Fibroblast of villous mesenchyme (primary cell): ENCODE measurements at places on chromosomes 4 and X.

GRCh38 chr4:79575709-79576428 lies 167.8 kb upstream of the GK2 start:
- DNase-seq = peak; percentile 19

DNA sequence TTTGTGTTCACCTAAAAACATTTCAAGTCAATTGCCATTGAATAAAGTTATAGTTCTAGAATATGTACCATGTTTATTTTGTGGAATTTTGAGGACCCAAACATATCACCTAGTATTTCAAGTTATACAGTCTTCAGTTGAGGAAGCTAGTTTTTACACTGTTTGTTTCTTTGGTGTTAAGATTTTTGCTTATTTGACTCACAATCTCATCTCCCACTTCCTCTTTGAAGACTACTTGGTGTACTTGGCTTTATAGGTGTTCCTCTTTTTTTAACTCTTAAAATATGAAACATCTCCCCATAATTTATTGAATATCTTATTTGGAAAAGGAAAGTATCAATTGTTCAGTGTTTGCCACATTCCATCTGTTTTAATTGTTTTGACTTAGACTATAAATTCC lies 675.4 kb downstream of the RAPGEF2 start:
- DNase-seq = no peak

- peak; percentile 1 for DNase-seq
Observed at GRCh38 chr4:6419452-6420028, 52.9 kb downstream of the PPP2R2C start.

DNA sequence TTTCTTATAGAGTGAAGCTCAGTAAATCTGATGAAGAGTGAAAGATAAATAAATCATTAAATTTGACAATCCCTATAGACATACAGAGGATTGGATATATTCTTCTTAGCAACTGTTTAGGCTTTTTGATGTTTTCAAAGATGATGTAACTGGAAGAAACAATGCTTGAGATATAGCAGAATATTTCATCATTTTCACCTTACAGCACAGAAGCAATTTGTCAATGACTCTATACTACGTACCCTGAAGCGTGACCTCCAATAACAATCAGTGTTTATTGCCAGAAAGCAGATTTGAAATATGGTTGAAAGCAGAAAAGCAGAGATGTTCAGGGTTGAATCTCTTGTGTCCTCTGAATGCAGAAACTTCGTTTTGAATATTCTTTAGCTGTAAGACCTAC lies 228.4 kb downstream of the DTHD1 start:
- DNase-seq = no peak

- no peak for DNase-seq
Observed at GRCh38 chrX:40057405-40057804, 40.4 kb downstream of the BCOR start.

DNA sequence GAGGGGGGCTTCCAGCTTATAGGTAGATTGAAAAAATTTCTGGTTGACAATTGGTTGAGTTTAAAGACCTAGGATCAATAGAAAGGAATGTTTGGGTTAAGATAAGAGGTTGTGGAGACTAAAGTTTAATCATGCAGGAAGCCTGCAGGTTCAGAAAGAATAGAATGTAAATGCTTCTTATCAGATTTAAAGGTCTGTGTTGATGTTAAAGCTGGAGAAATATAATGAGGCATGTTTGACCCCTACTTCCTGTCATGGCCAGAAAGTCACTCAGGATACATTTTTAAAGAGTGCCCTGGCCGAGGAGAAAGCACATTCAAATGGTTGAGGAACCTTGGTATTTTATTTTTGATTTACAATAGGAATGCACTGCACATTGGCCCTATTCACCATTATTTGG lies 3.9 kb upstream of the RRAGB start:
- DNase-seq = no peak

DNA sequence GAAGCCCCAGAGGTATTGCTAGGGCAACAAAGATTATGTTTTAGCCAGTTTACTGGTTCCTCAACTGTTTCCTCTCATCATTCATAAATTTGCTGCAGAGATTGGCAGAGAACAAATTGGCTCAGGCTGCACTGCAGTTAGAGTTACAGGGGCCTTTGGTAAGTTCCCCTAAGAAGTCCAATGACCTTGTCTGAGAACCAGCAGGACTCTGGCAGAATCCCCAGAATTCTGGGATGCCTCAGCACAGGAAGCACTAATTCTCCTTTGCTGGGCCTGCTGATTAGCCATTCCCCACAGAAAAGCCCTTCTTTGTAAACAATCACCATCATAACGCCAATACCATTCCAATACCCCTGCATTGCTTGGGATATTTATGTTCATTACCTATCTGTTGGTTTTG lies 151.3 kb downstream of the USP46 start:
- DNase-seq = no peak

- peak; percentile 89 for DNase-seq
Observed at GRCh38 chrX:13647709-13648212, 5.2 kb upstream of the TCEANC start.

GRCh38 chr4:108165586-108165985 lies 3.1 kb downstream of the LEF1 start:
- DNase-seq = no peak

GRCh38 chr4:71236226-71236625 lies 102.6 kb upstream of the SLC4A4 start:
- no peak for DNase-seq

- peak; percentile 1 for DNase-seq
Observed at GRCh38 chrX:12610079-12610478, 181.1 kb upstream of the PRPS2 start.

DNA sequence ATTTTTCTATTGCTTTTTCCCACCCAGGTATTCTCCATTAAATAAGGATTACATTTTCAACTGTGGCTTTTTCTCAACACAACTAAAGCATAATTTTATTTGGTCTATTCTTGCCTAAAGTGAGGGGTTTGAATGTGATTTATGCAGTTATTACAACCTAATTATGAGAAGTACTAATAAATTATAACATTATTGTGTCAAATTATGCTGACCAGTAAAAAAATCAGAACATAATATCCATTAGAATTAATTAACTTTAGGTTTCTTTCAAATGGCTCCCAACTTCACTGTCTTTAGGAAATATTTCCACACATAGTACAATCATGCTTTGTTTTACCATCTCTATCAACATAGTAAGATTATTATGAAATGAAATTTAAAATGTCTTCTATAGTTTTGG lies 1293.9 kb downstream of the FSTL5 start:
- no peak for DNase-seq

GRCh38 chr4:2298532-2298991 lies 36.7 kb upstream of the MXD4 start:
- DNase-seq = peak; percentile 30

- no peak for DNase-seq
Observed at GRCh38 chr4:89101256-89102161, 9.8 kb upstream of the TIGD2 start.

- peak; percentile 47 for DNase-seq
Observed at GRCh38 chrX:136268051-136269048, 17.1 kb upstream of the MAP7D3 start.

- peak; percentile 42 for DNase-seq
Observed at GRCh38 chr4:34193451-34194154, 2050.7 kb downstream of the ARAP2 start.

DNA sequence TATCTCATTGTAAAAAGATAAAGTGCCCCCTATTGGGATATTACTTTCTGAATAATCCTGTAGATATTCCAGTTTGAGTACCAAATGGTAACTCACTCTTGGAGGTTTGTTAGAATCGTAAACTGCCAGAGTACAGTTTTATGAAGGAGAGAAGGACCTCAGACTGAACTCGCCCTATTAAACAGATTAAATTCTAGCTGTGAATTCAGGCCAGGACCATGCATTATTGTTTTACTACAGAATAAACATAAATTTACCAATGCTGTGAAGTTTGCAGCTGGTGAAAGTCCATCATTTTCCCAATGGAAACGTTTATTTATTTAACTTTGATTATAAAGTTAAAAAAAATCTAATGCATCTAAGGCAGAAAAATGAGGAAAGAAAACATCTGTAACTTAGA lies 20.2 kb upstream of the PRDM5 start:
- no peak for DNase-seq

GRCh38 chrX:49792376-49792775 lies 36.7 kb upstream of the PAGE4 start:
- no peak for DNase-seq
